Ureter (tissue), 1 donor: ENCODE measurements at places on chromosomes 12 and 14.

DNA sequence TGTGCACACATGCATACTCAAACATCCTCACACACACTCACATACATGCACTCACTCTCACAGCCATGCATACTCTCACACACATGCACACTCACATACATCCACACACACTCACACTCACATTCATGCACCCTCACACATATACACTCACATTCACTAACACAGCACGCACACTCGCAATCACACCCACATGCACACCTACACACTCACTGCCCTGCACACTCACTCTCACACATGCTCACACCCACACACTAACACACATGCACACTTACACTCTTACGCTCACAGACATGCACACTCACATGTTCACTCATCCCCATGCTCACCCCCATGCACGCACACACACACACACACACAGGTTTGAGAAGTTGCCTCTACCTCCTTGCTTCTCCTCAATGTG lies 63.2 kb upstream of the SFSWAP start:
- DNase-seq: no peak

- peak; percentile 75 for DNase-seq
These were observed 52.0 kb upstream of the RNU6-8 start for GRCh38 chr14:32254952-32255679.

- no peak for DNase-seq
These were observed 70.7 kb downstream of the NOVA1 start for GRCh38 chr14:26527095-26527494.

- no peak for DNase-seq
These were observed 95.4 kb upstream of the SLC38A4 start for GRCh38 chr12:46921048-46921763.

DNA sequence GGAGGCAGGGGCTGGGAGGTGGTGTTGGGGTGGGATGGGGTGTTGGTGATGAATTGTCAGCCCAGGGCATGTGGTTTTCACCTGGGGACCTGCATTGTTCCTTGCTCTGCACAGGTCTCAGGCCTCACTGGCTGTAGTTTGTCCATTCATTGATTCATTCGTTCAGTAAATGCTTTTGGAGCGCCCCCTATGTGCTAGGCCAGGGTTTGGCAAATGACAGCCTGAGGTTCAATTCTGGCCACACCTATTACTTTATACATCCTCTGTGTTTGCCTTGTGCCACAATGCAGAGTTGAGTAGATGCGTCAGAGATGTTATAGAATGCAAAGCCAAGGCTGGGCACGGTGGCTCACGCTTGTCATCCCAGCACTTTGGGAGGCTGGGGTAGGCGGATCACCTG lies 4.7 kb downstream of the ADCK1 start:
- DNase-seq: no peak

DNA sequence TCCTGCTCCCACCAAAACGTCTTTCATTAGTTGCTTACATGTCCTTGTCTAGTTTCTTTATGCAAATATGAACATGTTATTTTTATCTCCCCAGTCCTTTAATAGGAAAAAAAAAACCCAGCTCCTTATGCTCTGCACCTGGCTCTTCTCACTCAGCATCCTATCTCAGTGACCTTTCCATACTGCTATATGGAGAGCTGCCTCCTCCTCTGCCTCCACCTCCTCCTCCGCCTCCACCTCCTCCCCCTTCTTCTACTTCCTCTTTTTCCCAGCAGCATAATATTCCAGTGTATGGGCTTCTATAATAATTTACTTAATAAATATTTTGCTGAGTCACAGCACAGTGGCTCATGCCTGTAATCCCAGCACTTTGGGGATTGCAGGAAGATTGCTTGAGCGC lies 31.5 kb downstream of the ABCB9 start:
- DNase-seq: no peak

- no peak for DNase-seq
These were observed 23.3 kb upstream of the MARK3 start for GRCh38 chr14:103361867-103362266.

GRCh38 chr14:54854181-54854580 lies 48.4 kb downstream of the GCH1 start:
- DNase-seq: no peak

DNA sequence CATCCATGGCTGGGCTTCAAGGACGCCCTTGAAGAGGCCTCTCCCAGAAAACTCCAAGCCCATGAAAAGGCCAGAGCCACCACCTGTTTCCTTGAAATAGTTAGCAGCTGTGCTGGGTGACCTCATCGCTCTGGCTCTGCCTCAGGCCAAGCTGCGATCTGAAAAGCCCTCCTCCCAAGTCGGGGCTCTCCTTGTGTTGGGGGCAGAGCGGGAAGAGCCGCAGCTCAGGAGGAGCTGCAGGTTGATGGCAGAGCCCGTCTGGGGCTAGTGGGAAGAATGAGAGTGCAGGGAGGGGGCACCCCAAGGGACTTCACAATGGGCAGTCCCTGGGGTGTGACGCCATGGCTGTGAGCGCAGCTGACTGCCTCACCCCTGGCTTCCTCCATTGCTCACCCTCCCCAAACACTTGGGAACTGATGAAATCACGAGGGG lies 50.0 kb upstream of the STON2 start:
- no peak for DNase-seq

DNA sequence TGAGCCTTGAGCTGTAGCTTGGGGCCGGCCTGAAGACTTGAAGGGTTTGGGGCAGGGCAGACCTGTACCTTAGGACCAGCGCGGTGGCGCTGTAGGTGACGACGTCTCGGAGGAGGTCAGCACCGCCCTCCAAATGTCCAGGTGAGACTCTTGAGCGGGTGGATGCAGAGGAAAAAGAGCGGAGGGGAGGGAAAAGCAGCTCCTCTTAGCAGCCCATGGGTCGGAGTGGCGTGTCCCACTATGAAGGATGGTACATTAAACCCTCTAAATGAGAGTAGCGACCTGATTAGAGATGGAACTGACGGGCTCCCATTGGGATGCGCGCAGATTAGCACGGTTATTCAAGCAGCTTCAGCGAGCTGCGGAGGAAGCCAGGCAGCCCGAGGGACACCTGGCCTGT lies 77.0 kb upstream of the MAP1LC3B2 start:
- DNase-seq: no peak

DNA sequence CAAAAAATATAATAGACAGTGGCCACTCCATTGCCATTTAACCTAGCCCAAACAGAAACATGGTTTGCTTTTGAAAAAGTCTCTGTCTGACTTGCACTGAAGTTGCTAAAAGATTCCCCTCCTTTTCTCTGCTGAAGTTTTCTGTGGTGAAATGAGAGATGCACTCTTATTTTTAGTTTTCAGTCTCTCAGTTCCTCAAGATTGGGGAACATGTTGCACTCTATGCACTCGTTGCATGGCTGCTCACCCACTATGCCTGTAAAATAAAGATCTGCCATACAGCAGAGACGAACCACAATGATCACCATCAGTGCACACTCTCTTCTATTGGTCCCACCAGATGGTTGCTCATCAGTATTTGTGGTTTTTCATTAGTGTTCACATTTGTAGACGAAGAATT lies 13.1 kb upstream of the DAAM1 start:
- DNase-seq: no peak

DNA sequence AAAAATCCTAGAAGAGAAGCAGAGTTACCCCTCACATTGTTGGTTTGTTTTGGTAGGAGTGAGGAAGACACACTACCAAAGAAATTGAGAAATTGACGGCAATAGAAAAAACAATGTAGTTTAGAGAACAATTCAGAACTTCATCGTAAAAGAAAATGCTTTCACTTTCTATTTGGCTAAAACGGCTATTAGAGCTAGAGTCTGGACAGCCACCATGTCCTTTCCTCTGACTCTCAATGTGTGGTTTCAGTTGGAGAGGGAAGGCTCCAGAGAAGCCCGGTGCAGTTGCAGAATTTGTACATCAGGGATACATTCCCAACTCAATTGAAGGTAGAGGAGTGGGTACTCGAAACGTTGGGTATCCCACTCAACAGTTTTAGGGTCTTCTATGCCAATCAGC lies 535.3 kb downstream of the GALC start:
- DNase-seq: no peak

DNA sequence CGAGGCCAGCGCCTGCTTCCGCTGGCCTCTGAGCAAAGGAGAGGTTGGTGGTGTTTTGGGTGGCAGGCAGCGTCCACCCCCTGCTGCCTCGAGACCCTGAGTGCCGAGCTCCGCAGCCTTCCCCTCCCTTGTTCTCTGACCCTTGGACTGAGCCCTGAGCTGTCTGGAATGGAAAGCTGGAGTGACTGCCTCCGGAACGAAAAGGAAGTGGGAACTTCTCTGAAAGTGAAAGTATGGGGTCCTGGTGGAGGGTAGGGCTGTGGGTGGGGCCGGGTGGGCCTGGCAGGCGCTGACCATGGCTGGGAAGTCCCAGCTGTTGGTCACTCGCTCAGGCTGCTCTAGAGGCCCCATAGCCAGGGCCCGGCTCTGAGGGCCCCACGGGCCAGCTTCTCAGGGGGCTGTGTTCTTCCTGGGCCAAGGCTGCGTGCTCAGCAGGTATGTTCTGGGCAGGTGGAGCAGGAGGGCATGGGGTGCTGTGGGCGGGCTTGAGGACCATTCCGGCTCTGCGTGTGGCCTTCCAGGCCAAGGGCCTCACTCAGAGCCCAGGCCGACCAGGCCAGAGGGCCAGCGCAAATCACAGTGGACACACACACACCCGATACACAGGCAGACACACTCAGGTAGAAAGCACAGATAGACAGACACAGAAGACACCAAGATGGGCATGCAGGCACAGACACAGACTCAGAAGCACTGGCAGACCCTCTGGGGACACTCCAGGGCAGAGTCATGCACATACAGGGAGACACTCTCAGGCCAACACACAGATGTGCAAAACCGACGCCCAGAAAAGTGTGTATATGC lies at the start of gene EXOC3L4:
EXOC3L4 (plus strand) TSS at position 320 of the 804 bp plus-strand sequence. CDS start 5,495 bp downstream, outside the sequence.
- no peak for DNase-seq

DNA sequence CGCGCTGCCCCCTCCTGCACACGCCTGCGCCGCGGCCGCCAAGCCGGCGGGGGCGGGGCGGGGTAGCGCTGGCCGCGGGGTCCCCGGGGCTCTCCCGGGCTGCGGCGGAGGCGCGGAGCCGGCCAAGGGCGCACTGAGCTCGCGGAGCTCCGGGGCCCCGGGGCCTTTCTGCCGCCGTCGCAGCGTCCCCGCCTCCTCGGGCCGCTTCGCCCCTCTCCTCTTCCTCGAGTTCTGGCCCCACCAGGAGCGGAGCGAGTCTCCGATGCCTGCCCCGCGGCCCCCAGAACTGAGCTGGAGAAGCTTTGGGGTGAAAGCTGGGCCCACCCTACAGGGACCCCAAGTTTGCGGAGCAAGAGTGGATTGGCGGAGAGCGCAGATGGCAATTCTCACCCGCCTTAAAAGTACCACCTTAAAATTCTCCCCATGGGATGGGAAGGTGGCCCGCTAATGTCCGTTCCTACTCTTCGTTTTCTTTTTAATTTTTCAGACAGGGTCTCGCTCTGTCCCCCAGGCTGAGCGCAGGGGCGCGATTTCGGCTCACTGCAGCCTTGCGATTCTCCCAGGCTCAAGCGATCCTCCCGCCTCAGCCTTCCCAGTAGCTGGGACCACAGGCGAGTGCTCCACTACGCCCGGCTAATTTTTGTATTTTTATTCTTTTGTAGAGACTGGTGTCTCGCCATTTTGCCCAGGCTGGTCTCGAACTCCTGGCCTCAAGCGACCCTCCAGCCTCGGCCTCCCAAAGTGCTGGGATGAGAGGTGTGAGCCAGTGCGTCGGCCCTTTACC lies 129.6 kb downstream of the NDUFA12 start:
- DNase-seq: no peak

GRCh38 chr14:25122211-25122610 lies 72.3 kb upstream of the STXBP6 start:
- no peak for DNase-seq

GRCh38 chr12:54561164-54561563 lies 11.8 kb downstream of the PDE1B start:
- peak; percentile 60 for DNase-seq
